Kidney epithelial cell (primary cell): ENCODE measurements at places on chromosomes 12 and 14. TPM values are rescaled to one million over a fixed set of nuclear protein-coding genes. Genes with fewer than 3 reads are reported as not detected.

- DNase-seq = no peak
These were observed 17.9 kb upstream of the MGST1 start for GRCh38 chr12:16329594-16329993.

GRCh38 chr12:92796650-92797049, 93.9 kb downstream of the PLEKHG7 start:
- no peak for DNase-seq

GRCh38 chr14:60051721-60052221, 40.0 kb upstream of the PCNX4 start:
- no peak for DNase-seq

Gene SYNDIG1L
- not detected in 2 replicates for total RNA-seq

DNA sequence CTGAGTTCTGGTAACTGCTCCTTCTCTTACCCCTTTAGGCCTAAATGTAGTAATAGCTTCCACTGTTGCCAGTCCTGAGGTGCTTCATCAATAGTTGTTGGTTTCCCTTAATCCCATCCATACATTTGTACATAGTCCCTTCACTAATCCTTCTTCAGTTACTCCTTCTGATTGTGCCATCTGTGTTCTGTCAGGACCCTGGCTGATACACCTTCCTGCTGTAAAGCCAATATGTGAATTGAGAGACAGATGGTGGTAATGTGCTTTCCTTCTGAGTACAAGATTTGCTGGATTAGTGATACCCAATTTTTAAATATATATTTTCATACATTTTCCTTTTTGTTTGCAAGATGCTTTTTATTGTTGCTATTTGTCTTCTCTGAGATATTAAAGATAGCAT, 66.4 kb downstream of the OTOGL start:
- DNase-seq = no peak
